ENCODE measurements at places on chromosomes 5 and 9.

- DNase-seq, result no peak
These were observed 29.9 kb upstream of the TCF7 start for GRCh38 chr5:134084570-134084969.

GRCh38 chr5:150665044-150665443 lies 4.0 kb downstream of the MYOZ3 start:
- no peak for DNase-seq

DNA sequence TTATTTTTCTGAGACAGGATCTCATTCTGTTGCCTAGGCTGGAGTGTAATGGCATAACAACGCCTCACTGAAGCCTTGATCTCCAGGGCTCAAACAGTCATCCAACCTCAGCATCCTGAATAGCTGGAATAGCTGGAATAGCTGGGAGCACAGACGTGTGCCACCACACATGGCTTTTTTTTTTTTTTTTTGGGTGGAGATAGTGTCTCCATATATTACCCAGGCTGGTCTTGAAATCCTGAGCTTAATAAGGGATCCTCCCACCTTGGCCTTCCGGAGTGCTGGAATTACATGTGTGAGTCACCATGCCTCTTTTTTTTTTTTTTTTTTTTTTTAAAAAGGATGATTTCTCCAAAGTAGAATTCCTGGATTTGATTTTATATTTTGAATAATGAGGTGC lies 60.7 kb downstream of the NSD1 start:
- no peak for DNase-seq

- DNase-seq, result no peak
These were observed 510.9 kb downstream of the ZNF608 start for GRCh38 chr5:124235576-124235975.

DNA sequence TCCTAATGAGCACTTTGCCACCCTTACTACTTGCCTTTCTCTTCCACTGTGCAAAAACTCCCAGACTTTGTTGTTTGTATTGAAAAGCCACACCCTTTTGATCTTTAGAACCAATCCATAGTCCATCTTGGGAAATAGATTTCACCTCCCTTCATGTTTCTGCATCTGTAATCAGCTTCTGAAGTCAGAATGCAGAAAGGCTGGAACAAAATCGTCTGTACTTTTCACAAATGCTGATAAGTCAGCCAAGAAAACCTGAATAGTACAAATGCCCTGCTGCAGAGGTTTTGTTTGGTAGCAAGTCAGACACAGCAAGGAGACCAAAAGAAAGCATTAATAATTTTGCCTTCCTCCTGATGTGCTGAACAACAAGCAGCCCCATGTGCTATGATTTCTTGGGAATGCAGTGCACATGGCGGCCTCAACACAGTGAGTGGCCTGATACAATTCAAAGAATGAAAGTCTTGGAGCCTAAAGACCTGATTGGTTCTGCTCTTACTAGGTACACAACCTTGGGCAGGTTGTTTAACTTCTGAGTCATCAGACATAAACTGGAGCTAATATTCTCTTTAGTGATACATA lies 59.2 kb upstream of the STK32A start:
- DNase-seq, result no peak

DNA sequence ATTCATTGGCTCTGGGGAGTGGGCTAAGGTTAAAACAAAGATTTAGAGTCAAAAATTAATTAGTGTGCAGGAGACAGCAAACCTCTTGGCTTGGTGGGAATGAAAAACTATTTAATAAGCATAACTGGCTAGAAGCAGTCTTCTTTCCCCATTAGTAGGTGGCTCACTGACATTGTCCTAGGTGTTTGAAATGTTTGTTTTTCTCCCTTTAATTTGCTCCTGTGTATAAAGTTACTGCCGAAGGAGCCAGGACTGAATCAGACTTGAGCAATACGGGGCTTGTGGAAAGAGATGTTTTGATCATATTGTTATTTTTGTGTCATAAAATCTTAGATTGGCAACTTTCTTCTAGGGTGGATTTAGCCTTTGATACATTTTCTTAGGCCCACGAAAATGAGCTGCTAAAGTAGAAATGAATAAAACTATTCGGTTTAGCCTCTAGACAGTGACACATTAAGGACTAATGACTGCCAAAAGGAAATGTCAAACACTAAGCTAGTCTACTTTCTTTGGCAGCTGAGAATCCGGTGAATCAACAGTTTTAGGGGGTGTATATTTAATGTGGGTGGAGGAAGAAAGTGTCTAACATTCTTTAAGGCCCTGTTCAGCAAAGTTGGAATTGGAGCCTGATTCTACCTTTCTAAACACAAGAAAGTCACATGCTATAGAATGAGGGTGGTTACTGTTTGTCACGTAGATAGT lies 30.2 kb downstream of the LRRTM2 start:
- DNase-seq, result no peak

DNA sequence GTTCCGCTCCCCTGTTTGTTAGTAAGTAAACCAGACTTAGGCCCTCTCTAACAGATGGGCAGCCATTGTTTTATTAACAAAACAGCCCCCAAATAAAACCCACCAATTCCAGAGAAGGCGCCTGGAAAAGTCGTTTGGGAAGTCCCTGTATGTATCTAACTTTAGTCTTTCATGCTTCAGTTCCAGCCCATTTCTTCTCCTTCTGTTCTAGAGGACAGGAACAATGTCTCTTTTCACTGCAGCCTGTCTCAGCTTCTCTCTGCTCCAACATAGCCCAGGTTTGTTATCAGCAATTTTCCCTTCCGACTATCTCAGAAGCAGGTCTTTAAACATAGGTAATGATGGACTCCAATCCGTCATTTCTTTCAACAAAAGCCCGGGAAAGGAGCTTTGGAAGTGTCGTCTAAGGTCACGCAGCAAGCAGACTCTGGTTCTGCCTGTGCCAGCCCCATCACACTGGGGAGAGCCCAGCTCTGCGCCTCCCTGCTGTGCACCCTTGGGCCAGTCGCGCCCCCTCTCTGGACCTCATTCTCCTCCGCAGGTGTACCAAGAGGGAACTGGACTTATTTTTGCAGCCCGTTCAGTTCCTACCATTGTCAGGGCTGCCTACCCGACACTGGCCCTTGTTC lies 9.6 kb upstream of the AKNA start:
- DNase-seq, result no peak

- no peak for DNase-seq
These were observed 584.0 kb downstream of the ACTL7B start for GRCh38 chr9:108271646-108272348.

DNA sequence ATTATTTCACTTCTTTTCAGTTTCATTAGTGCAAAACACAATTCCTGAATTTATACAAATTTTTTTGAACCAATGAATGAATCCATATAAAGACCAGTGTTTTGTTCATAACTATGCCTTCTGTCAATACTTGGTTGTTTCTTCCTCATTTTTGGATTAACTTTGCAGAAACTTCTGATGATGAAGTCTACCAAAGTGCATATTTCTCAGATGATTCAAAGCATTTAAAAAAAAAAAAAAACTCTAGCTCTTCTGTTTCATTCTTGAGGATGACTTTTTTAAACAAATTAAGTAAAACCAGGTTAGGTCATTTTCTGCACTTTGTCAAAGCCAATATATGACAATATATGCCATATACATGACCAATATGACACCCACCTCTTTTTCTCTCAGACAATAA lies 92.6 kb downstream of the CHSY3 start:
- no peak for DNase-seq

- DNase-seq, result no peak
These were observed 1.8 kb downstream of the PCDHA11 start for GRCh38 chr5:140870221-140871201.

GRCh38 chr5:90182726-90183125 lies 226.8 kb downstream of the CETN3 start:
- no peak for DNase-seq

DNA sequence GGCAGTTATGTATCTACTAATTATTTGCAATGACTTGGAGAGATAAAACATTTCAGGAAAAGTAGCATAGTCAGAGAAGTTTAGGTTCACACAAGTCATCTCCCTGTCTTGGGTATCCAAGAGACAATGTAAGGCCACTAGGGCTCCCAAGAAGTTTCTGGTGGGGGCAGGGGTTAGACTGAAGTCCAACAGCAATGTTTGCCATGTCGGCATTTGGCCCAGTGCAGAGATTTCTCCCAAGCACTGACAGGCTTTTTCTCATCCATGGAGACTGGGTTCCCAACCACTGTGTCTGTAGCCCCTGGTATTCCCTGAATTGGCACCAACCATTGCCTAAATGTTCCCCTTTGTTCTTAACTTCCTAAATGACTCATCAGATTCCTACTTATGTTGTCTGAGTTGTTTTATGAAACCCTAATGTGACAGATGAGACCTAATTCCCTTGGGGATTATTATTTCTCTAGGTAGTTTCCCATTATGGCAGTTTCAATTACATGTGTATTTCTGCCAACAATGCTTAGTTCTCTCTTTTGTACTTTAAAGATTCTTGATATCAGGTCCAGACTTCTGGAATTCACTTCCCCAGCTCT lies 103.6 kb upstream of the EGFLAM start:
- DNase-seq, result no peak

- DNase-seq, result no peak
These were observed 149.1 kb upstream of the PIK3R1 start for GRCh38 chr5:68066277-68066955.

- no peak for DNase-seq
These were observed 3.8 kb downstream of the PCDH1 start for GRCh38 chr5:141874262-141874964.

- no peak for DNase-seq
These were observed 13.4 kb upstream of the SNX24 start for GRCh38 chr5:122831984-122832383.

DNA sequence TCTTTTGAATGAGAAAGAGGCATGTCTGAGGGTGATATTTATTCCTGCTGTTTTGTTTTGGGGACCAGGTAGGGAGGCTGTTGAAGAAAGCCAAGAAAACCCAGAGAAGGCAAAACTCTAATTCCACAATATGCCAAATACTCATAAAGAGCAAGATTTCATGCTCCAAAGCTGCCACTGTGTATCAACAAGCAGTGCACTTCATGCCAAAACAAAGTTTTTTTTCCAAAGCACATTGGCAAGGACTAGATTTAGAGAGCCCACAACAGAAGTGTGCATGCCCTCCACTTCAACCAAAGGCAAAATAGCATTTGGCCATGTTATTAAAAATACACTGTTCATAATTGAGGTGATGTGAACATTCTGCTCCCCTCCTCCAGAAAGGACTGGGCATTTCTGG lies 229.9 kb downstream of the EBF1 start:
- DNase-seq, result no peak

- no peak for DNase-seq
These were observed 202.1 kb upstream of the KLF4 start for GRCh38 chr9:107691664-107692063.

DNA sequence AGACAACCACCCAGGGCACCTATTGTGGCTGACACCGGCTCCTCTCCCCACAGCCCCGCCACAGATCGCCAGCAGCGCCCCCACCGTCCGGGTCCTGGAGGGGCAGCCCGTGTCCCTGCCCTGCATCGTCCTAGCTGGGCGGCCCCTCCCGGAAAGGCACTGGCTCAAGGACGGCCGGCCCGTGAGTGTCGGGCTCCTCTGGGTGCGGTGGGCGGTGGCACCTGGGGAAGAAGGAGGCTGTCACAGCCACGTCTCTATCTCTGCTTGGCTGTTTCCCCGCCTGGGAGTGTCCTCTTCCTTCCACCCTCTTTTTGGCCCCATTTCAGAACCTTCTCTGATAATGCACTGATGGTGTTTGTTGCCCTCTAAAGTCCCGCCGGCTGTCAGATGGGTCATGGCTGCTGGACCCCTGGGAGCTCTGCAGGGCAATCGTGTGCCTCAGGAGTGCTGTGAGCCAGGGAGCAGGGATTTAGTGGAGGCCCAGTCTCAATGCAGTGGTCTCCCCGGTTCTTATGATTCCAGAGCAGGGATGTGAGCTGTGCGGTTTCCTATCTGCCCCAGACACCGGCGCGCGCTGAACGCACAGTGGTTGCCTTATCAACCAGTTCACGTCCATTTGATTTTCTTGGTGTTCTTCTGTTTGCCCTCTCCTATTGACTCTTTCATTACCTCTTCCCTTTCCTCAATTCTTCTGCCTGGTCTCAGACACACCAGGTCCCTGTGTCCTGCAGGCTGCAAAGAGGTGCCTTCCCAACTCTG lies 55.3 kb downstream of the HMCN2 start:
- no peak for DNase-seq

DNA sequence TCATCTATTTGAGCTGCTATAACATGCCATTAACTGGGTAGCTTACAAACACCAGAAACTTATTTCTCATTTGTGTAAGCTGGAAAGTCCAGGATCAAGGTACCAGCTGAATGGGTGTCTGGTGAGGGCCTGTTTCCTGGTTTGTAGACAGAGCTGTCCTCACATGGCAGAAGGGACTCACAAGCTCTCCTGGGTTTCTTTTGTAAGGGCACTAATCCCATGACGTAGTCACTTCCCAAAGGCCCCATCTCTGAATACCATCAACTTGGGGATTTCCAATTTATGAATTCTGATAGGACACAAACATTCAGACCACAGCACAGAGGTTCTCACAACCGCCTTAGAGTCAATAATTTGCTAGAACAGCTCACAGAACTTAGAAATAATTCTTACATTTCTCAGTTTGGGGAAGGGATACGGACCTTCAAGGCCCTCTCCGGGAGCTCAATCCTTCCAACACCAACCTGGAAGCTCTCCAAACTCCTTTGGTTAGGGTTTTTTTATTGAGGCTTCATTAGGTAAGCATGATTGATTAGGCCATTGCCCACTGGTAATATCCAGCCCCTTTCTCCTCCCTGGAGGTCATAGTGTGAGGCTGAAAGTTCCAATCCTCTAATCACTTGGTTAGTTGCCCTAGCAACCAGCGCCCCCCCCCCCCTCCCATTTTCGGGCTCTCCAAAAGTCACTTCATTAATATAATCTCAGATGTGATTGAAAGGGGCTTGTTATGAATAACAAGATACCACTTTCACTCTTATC lies 7.6 kb upstream of the DNAJA1 start:
- no peak for DNase-seq

- DNase-seq, result no peak
These were observed 468.5 kb downstream of the CDH9 start for GRCh38 chr5:26569929-26570258.

DNA sequence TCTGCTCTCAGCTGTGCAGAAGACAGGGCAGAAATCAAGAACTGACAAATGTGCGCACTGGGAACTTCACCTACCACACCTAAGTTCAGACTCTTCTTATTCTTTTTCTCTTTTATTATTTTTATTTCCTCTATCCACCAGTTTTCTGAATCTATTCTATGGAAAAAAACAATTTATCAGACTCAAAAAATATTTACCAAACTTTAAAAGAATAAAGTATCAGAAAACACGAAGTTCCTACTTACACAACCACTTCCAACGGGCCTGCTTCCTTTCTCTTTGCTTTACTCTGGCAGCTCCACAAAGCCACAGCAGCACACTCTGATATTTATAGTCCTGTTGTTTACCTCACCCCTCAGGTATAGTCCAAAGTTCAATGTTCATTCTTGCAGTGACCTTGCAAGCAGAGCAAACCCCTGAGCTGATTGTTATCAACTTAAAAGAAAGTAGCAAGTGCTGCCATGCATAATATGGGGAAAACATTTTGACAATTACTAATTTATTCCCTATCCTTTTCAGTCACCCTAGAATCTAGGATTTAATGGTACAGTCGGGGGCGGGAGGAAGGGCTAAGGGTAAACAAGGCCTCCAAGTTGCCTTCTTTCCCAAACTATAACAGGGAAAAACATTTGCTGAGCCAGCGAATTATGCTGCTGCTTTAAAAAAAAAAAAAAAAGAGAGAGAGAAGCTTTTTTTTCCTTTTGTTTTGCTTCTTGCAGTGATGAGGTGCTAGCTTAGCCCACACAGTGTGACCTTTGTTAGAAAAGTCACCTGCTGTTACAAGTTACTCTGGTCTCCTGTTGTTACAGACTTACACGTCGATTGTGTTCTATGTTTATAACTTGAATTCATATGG lies at the start of gene SELENOP:
Gene SELENOP (minus strand): TSS at position 302 of the 856 bp plus-strand sequence. CDS start 3,539 bp downstream, outside the sequence.
- DNase-seq, result no peak

GRCh38 chr9:111514967-111515366 lies 10.0 kb upstream of the ZNF483 start:
- no peak for DNase-seq

- no peak for DNase-seq
These were observed 180.6 kb downstream of the GABRG2 start for GRCh38 chr5:162248107-162248713.
